ENCODE measurements at places on chromosomes 5 and 9.

- H3K27ac ChIP-seq: peak overlapping the region; percentile 41
- peak overlapping the region; percentile 94 for H3K4me3 ChIP-seq
- H3K4me1 ChIP-seq: peaks cover 2% of the 10 kb centered on the region
- DNase-seq: peak; percentile 63
- no peaks in the 10 kb centered on the region for H3K36me3 ChIP-seq
- no peaks in the 10 kb centered on the region for H3K27me3 ChIP-seq
Measured at GRCh38 chr9:83981126-83981871, 694 bp downstream of the RMI1 start.

DNA sequence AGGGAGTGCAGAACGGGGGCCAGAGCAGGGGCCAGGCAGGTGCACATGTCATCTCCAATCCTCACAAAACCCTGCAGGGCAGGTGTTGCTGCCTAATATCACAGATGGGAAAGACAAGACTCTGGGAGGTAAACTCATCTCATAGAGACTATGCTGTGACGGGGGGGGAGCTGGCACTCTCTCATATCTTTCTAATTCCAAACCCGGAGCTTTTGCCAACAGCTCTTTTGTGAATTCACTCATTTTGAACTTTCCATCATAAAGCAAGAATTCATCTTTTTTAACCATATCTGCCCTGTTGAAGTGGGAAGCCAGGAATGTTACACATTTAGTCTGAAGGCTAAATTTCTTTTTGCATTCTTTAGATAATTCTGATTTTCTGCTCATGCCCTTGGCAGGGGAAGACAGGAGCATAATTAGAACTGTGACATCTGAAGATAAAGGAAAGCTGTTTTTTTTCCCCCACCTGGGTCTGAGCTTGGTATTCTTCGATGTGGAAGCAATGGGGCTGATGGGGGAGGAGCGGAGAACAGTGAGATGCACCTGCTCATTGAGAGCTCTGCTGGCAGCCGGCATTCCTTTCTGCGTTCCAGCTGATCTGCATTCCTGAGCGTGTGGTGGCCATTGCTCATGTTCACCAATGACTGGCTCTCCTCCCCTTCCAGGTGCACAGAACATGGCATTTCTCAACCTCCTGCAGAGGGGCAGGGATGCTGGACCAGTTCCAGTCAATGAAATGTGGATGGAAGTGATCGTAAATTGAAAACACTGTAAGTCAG, 159.2 kb downstream of the NSG2 start:
- no peak for DNase-seq
- no peaks in the 10 kb centered on the region for H3K4me1 ChIP-seq

- no peaks in the 10 kb centered on the region for H3K36me3 ChIP-seq
- no peak for DNase-seq
- H3K4me1 ChIP-seq: no peaks in the 10 kb centered on the region
- H3K4me3 ChIP-seq: no peak overlapping the region
- H3K27me3 ChIP-seq: no peaks in the 10 kb centered on the region
Measured at GRCh38 chr5:102781786-102782185, 26.7 kb downstream of the PAM start.

DNA sequence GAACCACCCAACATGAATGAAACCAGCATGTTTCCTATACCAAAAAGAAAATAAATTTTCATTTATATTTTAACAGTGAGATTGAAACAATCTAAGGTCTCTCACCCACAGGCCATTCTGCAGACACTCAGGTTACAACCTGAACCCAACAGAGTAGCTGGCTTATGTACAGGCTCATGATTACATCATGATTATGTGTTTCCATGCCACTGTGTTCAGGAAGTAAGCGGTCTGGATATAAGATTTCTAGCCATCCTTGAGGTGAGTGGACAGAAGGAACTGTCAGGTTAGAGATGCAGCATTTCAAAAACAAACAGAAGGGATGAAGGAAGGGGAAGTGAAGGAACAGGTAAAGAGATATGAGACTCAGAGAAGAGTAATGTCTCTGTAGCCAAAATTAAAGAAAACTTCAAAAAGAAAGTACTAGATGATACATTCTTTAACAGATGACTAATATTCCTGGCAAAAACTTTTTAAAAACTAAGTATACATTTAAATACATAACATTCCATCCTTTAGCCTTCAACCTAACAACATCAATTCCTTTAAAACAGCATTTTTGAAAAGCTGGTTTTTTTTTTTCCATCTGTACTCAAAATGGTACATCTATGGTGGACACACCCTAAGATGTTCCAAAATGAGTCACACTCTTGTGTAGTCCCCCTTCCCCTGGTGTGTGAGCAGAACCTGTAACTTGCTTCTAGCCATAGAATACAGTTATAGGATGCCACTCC, 119.8 kb downstream of the LPAR1 start:
- no peak overlapping the region for H3K4me3 ChIP-seq
- DNase-seq: peak; percentile 77
- peaks cover 18% of the 10 kb centered on the region for H3K4me1 ChIP-seq
- no peaks in the 10 kb centered on the region for H3K27me3 ChIP-seq

GRCh38 chr9:3474821-3475220, 51.0 kb downstream of the RFX3 start:
- no peaks in the 10 kb centered on the region for H3K36me3 ChIP-seq
- peaks cover 2% of the 10 kb centered on the region for H3K4me1 ChIP-seq
- H3K4me3 ChIP-seq: no peak overlapping the region
- no peak overlapping the region for H3K27ac ChIP-seq
- H3K27me3 ChIP-seq: no peaks in the 10 kb centered on the region

DNA sequence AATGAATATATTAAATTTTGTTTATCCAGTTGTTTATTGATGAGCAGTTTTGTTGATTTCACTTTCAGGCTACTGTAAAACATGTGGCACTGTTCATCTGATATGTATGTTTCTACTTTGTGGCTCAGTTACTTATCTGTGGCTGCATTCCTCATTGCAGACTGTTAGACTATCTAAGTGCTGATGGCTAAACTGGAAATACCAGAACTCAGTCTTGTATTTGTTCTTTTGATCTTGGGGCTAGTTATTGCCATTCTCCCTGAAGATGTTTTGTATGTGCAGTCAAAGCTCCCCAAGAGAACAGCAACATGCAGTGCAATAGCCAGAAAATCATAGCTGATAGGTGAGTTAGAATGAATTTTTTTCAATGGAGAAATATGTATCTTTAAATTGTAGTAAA, 162.2 kb downstream of the GADD45G start:
- peaks cover 8% of the 10 kb centered on the region for H3K27me3 ChIP-seq
- H3K27ac ChIP-seq: no peak overlapping the region
- H3K4me1 ChIP-seq: no peaks in the 10 kb centered on the region
- no peaks in the 10 kb centered on the region for H3K36me3 ChIP-seq
